Stimulated activated CD4-positive, alpha-beta T cell treated with anti-CD3 and anti-CD28 coated beads, Interleukin-4, amount 100 ng/mL, for 24 hours (primary cell): ENCODE measurements at places on chromosomes 7 and 10.

- no peak for DNase-seq
Measured at GRCh38 chr10:69817078-69817581, 15.4 kb downstream of the COL13A1 start.

DNA sequence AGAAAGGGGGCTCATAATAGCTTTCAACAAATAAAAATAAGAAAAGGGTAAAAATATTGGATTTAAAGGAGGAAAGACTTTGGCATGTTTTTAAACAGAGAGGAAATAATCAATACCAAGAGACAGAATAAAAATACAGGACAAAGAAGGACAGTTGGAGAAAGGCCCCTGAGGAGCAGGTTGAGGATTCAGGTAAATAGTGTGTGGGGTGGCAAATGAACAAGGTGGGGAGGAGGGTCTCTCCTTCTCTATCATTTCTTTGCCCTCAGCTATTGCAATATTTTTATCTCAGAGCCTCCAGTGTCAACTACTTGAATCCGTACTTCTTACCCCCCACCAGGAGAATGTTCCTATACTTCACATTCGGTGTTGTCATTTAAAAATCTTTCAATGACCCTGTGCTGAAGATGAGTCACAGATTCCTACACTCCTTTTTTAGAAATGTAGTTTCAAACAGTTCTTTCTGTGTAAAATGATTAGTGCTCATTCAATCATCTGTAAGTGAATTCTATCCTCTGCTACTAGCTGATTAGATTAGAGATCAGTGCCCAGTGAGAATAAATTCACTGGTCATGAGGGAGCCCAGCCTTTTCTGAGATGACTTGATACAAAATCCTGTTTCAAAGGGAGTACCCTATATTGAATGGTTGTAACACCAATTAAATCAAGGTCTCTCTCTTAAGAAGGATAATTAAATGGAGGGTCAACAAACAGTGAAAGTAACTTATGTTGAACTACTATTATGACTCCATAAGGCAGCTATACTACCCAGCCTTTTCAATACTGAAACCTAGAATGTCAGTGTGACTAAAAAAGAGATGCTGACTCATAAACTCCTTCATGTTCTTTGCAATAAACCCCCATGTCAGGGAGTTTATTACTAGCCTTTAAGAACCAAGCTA is 50.4 kb upstream of the WNT16 start:
- no peak for DNase-seq

DNA sequence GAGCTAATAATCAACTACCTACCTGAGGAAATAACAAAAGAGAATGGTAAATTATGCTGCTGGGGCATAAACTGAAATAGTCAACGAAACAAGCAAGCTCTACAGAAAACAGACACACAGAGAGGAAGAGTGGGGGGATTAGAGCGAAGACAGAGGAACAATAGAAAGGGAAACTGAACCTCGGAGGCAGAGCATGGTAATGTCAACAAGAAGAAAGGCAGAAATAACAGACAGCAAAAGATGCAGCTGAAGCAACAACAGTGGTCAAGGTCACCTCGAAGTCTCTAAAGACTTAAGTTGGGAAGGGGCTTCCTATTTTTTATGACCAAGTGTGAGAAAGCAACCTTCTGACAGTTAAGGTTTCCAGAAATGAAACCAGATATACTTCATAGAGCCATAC is 177.0 kb downstream of the ZNF438 start:
- DNase-seq: no peak

GRCh38 chr10:85917601-85918000 is 449.0 kb downstream of the GRID1 start:
- DNase-seq: no peak

DNA sequence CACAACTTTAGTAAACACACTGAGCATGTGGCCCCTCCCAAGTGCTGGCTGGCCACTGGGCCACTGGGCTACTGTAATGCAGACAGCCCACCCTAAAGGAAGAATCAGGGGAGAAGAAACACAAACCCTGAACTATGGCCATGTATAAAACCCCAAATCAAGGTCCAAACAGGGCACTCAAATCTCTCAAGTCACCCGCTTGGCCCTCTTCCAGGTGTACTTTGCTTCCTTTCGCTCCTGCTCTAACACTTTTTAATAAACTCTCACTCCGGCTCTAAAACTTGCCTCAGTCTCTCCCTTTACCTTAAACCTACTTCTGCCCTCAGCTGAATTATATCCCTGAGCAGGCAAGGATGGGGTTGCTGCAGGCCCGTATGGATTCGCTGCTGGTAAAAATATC is 72.6 kb downstream of the TPK1 start:
- DNase-seq: no peak

- DNase-seq: no peak
Measured at GRCh38 chr7:116322541-116322940, 112.2 kb downstream of the TES start.

DNA sequence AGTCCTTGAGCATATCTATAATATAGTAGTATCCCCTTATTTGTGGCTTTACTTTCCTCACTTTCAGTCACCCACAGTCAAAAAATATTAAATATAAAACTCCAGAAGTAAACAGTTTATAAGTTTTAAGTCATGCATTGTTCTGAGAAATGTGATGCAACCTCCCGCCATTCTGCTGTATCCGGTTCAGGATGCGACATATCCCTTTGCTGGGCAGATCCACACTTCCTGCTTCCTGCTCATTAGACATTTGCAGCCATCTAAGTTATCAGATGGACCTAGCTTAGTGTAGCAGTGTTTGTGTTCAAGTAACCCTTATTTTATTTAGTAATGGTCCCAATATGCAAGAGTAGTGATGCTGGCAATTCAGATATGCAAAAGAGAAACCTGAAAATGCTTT is 38.9 kb upstream of the BMS1 start:
- DNase-seq: no peak
